ENCODE measurements at places on chromosomes 6 and 20.
A peak's percentile ranks its signal among the peaks of the same experiment; 100 is the strongest.

GRCh38 chr6:119895626-119896025 is 546.1 kb upstream of the MAN1A1 start:
- DNase-seq = no peak

- no peak for DNase-seq
Measured at GRCh38 chr20:45404438-45404837, 3.7 kb upstream of the DBNDD2 start.

GRCh38 chr20:13286052-13286451 is 65.0 kb downstream of the ISM1 start:
- DNase-seq = no peak

DNA sequence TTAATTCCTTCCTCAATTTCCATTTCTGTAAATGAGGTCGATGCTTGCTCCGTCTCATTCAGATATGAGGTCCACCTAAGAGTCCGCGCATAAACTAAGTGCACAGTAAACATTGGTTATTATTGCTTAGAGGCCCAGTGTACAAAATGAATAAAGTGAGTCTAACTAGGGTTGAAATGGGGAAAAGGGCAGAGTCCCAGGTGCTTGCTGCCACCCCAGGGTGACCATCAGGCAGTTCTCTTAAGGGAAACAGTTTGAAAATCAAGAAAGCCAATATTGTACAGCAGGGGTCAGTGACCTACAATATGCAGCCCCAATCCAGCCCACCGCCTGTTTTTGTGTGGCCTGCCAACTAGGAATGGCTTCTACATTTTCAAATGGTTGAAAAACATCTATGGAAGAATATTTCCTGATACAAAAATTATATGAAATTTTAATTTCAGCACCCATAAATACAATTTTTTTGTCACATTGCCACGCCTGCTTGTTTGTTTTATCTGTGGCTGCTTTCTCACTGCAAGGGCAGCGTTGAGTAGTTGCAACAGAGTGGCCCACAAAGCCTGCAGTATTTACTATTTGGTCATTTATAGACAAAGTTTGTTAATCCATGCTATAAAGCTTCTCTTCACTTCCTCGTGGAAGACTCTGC is 43.3 kb downstream of the SLC13A3 start:
- DNase-seq = no peak

GRCh38 chr20:20452254-20452676 is 84.4 kb downstream of the INSM1 start:
- peak; percentile 67 for DNase-seq

DNA sequence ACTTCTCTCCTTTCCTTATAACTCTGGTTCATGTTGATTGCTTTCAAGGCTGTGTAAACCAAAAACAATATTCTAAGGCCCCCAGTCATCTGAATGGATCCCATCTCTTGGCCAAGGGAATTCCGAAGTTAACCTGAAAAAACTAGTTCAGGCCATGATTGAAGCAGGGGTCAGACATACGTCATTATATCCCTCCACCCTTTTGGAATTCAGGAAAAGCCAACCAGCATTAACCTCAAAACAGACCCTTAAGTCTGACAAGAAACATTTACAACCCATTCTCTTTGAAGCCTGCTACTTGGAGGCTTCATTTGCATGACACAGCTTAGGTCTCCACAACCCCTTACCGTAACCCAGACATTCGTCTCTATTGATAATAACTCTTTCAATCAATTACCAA is 39.7 kb downstream of the SLC26A8 start:
- DNase-seq = no peak

DNA sequence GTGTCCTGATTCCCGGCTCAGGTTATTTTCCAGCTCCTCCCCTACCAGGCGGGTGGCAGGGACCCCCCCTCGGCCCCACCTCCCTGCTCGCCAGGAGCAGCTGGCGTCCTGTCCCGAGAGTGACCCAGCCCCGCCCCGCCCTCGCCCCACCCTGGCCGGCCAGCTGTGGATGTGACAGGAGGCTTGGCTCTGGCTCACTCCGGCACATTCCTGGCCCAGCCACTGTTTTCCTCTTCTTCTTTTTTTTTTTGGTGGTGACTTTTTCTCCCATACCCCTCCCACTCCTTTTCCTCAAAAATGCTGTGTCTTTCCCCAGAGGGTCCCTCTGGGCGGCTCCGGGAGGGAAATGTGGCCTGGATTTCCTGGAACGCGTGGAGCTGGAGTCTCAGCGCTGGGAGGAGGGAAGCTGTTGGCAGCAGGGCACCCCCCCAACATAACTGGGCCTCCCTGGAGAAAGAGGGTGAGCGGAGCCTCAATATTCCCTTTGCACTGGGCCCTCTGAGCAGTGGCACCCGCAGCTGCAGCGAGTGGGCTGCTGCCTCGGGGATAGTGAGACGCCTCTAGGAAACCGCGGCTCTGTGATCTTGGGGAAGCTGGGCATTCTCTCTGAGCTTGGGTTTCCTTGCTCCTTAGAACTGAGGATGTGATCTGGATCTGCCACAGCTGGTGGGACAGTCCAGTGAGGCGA is 28.3 kb upstream of the CSNK2A1 start:
- no peak for DNase-seq

GRCh38 chr20:47677635-47678453 is 107.4 kb downstream of the SULF2 start:
- peak; percentile 88 for DNase-seq

DNA sequence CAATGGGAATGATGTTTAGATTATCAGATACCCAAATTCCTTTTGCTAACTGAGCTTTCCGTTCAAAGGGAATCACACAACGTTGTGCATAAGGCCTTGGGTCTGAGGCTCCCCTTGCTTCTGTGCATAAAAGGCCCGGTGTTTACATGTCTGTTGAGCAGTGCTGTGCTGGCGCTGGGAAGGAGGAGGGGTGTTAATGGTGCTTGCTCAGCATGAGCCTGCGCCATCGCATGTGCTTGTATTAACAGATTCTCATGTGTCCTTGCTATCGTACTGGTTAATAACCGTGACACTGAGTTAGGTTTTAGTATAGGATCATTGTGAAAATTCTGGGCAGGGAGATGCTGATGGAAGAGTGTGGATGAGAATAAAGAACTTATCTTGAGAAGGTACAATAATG is 62.3 kb upstream of the TRAF3IP2 start:
- DNase-seq = no peak

GRCh38 chr6:47254906-47255305 is 54.8 kb downstream of the TNFRSF21 start:
- DNase-seq = no peak

DNA sequence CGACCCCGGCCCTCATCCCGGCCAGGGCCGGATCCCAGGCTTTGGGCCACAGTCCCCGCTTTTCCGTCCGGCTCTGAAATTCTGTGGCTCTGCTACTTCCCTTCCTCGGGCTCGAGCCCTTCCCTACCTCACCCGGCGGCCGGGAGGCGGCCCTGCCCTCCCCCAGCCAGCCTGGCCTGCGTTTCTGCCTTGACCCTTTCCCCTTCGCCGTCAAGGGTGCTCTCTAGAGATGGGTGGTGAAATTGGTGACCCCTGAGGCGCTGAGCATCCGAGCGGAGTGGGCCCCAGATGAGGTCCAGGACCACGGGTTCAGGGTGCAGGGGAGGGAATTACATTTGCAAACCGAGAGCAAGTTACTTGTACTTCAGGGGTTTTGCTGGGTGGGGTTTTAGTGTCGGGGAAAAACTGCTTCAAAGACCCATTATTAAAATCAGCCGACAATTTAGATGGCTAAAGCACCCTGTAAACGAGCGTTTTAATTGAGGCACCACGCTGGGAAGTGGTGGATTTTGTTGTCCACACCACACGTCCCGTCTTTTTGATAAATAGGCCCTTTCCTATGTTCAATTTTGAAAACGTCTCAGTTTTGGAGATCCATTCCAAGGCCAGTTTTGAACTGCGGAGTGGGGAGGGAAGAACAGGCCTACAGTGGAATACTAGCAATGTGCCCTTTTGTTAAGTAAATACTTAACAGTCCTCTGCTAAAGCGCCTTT is 9.9 kb downstream of the TFAP2A start:
- DNase-seq = no peak

DNA sequence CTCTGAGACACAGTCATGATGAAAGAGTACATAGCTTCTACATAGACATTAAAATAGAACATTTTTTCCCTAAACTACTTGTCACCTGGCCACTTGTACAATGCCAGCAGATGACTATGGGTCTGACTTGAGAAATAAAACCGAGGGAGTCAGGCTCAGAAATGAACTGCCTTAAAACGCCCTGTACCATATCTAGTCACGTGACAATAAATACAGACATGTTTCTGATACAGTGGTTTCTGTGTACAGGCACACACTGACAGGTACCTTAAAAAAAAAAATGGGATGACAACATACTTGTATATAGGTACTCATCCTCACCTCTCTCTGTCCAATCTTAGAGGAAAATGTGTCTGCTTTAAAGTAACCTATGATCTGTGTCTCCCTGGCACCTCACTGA is 144.1 kb downstream of the SH3BGRL2 start:
- DNase-seq = no peak

DNA sequence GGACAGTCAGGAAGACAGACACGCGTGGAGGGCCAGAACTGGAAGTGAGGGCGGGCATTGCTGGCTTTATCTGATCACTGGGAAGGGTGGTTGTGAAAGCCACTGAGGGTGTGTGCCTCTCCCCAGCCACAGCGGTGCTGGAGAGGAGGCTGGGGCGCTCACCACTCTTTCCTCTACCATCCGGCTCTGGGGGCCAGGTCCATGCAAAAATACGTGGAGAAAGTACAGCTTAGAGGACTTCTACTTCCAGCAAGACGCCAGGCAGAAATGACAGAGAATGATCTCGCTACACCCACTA is 148.8 kb upstream of the RPS6KA2 start:
- DNase-seq = no peak

DNA sequence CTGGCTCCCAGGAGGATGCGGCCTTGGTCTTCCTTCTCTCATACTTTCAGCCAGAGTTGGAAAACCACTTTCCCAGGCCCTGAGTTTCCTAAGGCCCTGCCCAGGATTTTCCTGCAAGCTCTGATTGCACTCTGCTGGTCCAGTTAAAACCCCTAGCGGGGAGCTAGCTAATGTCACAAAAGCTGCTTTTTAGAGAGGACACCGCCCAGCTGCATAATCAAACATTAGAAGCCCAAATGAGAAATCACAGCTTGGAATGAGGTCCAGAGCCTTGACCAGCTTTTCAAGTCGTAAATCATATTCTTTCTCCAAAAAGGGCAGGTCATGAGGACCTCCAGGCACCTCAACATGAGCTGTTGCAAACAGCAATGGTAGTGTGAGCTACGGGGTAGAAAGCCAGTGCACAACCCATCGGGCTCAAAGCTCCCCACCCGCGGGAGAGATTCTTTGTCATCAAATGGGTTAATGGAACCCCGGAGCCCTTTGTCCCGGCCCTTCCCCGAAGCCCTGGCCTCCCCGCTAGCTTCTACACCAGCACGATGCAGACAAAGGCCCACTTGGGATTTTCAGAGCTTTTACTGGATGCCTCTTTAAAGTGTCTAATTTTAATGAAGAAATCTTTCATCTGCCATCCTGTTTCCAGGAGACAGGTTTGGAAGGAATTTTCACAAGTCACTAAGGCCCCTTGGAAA is 134.0 kb downstream of the SCML4 start:
- no peak for DNase-seq

- no peak for DNase-seq
Measured at GRCh38 chr6:135093578-135093977, 39.0 kb upstream of the HBS1L start.

DNA sequence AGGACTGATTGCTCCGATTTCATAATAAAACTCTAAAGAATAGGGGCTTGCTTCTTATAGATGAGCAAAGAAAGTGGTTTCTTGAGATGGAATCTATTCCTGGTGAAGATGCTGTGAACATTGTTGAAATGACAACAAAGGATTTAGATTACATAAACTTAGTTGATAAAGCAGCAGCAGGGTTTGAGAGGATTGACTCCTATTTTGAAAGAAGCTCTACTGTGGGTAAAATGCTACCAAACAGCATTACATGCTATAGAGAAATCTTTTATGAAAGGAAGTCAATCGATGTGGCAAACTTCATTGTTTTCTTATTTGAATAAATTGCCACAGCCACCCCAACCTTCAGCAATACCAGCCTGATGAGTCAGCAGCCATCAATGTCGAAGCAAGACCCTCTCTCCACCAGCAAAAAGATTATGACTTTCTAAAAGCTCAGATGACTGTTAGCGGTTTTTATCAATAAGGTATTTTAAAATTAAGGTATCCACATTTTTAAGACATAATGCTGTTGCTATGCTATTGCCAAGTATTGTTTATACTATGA is 12.7 kb upstream of the MTRF1L start:
- no peak for DNase-seq

- DNase-seq = no peak
Measured at GRCh38 chr6:53464927-53465460, 79.9 kb downstream of the GCLC start.

DNA sequence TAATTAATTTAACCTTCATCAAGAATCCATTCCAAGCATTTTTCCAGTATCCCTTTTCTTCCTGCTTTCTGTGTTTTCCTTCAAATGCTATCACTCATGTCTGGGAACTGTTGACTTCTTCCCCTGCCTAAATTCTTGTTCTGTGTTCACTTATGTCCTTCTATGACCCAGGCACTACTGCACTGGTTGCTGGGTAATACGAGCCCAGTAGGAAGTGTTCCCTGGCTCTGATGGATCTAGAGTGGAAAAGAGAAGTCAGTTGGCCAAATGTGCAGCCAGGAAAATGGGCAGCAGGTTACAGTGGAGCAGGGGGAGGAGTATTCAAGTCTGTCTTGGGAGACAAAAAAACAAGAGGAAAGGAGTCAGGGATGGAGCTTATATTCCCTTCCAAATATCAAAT is 7.1 kb downstream of the OVOL2 start:
- no peak for DNase-seq

DNA sequence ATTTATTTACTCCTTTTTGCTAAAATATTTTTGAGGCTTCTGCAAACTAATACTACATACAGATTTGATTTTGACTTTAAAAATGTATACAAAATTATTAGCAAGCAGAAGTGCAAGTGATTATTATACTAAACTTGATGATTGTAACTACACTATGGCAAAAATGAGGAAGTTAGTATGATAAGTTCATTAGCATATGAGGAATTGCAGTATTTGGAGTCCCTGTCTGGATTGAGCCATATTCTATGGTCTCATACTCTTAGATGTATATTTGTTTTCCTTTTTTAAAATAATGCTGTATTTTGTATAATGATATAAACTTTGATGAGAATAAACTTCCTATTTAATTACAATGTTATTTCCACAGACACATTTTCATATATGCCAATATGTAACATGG is 13.9 kb downstream of the CRISP3 start:
- DNase-seq = no peak

GRCh38 chr20:2696646-2697045 is 4.1 kb downstream of the EBF4 start:
- DNase-seq = no peak

DNA sequence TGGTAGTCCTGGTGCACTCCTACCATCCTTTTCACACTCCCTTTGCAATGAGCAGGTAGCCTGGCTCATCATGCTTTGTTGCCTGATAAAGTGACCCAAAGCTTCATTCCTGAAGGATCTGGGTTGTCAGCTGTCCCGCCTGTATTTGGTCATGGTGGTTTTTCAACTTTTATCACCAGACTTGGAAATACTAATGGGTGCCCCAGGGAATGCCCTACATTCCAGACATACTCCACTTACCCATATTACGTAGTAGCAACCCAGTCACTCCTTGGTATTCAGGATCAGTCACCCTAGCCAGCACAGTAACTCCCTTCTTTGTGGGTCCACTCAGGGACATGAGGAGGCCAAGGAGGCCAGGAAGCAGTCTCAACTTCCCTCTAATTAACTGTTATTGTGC is 199.2 kb downstream of the MAFB start:
- DNase-seq = no peak

All from GM13976 (cell line).